ENCODE measurements at places on chromosomes 12 and 14.

GRCh38 chr12:101928556-101928955 is 51.2 kb downstream of the DRAM1 start:
- DNase-seq: no peak

GRCh38 chr14:69612014-69612782 is 802 bp downstream of the SUSD6 start:
- DNase-seq: no peak

DNA sequence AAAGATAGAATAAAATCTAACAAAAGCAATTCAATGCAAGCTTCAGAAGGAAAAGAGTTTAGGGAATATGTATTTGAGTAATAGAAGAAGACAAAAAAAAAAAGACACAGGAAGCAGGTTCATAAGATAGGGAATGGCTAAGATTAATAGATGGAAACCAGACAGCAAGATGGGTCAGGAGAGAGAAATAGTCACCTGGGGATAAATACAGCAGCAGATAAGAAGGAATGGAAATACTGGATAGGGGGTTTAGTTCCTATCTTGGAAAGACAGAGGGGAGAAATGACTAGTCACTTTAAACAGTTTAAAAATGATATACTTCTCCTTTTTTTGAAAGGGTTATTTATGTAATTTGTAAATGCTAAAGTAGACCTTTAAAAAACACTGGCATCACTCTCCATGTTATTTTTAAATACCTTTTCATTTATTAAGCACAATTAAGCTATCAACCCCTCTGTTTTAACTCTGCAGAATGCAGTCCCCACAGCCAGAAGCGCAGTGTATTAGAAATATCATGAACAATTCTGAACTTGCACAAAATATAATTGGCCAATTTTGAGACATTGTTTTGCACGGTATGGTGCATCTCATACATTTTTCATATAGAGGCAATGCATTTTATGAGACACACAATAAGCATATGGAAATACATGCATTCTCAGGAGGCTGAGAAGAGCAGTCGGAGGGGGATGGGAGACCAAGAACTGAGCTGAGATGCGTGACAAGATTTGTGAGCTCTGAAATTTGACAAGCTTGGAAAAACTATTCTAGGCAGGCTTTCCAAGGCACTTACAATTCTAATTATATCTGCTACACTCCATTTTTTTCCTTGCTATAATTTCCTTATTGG is 303.4 kb upstream of the PRICKLE1 start:
- DNase-seq: no peak

DNA sequence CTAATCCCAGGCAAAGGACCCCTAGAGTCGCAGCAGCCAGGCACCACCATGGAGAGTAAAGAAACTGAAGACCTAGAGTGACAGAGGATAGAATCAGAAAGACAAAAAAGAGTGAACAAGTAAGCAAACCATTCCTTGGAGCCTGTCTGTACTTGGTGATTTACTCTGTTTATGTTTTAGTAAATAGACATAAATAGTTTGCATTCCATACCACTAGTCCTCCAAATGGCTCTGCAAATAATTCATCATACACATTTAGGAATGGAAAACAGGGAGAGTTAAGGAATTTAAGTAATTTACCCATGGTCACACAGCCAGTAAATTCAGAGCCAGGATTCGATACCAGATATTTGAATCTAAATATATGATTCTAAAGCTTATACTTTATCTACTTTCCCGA is 2.8 kb downstream of the OLR1 start:
- DNase-seq: no peak

GRCh38 chr14:44945264-44945663 is 16.5 kb downstream of the KLHL28 start:
- no peak for DNase-seq

GRCh38 chr14:92160619-92161018 is 38.9 kb downstream of the CPSF2 start:
- DNase-seq: no peak

Measured in thoracic aorta (tissue), 2 donors.